ENCODE measurements at places on chromosomes 13 and 19. TPM values are rescaled to one million over a fixed set of nuclear protein-coding genes. Genes with fewer than 3 reads are reported as not detected.

Gene AP1M2
- polyA plus RNA-seq, result 109 TPM

Gene SHISA7
- not detected for polyA plus RNA-seq

Gene NLRP5
- not detected for polyA plus RNA-seq

Gene KIRREL2
- not detected for polyA plus RNA-seq

Gene CNN1
- polyA plus RNA-seq, result not detected

DNA sequence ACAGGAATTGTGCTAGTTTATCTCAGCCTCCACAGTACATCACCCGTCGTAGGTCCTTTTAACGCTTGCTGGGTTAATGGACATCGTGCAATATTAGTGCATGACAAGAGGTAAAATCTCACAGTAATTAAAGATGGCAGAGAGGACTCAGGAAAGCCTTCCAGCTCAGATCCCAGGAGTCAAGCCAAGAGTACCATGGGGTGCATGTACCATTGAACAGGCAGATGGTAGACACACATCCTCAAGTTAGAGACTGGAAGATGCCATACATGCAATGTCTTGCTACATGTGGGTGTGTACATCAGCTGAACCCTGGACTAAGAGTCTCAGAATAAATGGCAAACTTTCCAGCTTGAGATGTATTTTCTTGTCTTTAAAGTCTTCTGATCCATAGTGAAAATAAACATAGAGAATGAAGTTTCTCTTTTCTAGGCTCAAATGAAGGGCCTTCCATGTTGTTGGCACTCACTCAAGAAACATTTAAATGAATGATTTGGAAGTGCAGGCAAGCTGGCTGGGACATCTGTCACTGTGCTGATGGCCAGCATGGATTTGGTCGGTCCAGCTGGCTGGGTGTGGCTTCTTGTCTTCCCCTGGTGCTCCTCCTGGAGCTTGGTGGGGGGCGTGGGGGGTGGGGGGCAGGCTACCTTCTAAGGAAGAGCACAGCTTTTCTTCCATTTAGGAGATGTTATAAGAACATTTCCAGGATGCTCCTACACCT is 290.9 kb upstream of the MAB21L1 start:
- no peak for DNase-seq

GRCh38 chr19:13277104-13277809 is 127.0 kb downstream of the IER2 start:
- DNase-seq, result no peak

- no peak for DNase-seq
Observed at GRCh38 chr13:34990399-34991214, 48.5 kb downstream of the NBEA start.

DNA sequence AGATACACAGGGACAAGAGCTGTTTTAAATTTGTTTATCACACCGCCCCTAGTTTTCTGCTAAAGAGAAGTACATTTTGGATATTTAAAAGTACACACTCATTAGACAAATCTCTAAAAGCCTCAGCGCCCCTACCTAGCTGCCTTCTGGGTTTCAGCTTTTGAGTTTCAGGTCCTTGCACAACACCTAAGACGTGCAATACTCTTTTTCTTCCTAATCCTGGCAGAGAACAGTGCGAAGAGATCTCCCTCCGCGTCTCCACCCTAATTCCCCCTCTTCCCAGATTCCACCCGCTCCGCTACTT is 421 bp upstream of the KLF5 start:
- DNase-seq, result no peak

Data from keratinocyte (primary cell).